ENCODE measurements at places on chromosomes 6 and 20.

DNA sequence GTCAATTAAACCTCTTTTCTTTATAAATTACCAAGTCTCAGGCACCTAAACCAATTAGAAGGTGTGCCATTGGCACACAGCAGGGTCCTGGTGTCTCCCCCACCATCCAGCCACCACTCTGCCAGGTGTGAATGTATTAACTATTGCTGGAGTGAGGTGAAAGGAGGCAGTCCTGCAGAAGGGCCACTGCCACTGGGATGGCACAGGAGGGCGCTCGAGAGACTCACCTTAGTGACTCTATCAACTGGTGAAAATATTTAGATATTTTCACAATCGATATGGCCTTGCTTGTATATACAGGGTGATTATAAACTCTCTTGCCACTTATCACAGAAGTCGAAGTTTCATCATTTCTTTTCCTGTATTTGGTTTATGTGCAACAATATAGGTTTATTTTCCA lies 145.6 kb upstream of the ESR1 start:
- DNase-seq, result no peak

DNA sequence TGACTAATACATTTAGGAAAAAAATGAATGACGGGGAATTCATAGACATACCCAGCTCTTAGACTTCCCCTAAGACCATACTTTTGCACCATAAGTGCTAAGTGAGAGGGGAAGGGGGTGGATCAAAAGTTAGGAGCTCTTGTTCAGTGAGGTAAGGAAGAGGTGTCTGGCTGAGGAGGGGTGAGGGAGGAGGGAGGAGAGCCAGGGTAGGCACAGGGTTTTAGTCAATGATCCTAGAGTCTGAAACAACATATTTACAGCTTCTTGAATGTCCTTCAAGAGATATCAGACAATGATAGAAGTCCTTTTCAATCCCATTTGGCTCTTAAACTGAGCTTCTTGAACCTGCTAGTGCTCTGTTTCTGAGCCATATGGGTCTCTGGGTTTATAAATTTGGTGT lies 135.4 kb downstream of the FNDC1 start:
- DNase-seq, result no peak

DNA sequence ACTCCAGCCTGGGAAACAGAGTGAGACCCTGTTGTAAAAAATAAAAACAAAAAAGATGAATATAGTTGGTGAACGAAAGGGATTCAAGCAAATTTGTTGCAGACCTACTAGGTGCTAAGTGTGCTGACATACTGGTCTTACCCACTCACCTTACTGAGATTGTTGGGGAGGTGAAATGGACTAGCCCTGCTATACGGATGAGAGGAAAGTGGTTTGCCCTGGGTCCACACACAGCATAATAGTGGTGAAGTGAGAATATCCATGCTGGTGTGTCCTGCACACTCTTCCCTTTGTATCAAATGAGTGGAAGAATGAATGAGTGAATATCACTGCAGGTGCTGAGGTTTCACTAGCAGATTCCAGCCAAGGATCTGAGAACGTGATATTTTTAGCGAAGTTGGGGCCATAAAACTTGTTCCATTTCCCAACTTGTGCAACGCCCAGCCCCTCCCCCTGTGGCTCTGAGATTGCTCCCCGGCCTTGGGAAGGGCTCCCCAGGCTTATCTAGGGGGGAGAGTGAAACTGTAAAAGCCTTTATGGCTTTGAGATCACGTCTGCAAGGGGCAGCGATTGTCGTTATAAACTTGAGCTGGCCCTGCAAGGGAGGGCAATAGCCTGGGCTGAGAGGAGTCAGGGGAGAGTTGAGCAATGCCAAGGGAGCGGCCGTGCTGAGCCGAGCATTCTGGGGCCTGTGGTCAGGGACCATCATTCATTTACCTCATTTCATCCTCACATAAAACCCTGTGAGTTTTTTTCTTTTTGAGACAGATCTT lies 33.2 kb upstream of the TTPAL start:
- DNase-seq, result no peak

GRCh38 chr6:136134268-136134667 lies 115.8 kb downstream of the MTFR2 start:
- no peak for DNase-seq

DNA sequence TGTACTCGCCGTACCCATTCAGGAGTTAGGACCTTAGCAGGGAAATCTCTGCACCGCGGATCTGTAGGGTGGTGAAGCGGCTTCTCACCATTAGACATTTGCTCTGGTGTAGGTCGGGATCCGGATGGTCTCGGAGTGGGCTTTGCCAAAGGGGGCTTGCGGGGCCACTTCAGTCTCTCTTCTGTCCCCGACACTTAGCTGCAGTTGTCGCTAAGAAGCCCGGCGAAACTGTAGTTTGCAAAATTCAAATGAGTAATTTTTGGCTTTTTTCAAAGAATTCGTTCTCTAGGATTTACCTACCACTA lies 433 bp downstream of the QRSL1 start:
- DNase-seq, result no peak

DNA sequence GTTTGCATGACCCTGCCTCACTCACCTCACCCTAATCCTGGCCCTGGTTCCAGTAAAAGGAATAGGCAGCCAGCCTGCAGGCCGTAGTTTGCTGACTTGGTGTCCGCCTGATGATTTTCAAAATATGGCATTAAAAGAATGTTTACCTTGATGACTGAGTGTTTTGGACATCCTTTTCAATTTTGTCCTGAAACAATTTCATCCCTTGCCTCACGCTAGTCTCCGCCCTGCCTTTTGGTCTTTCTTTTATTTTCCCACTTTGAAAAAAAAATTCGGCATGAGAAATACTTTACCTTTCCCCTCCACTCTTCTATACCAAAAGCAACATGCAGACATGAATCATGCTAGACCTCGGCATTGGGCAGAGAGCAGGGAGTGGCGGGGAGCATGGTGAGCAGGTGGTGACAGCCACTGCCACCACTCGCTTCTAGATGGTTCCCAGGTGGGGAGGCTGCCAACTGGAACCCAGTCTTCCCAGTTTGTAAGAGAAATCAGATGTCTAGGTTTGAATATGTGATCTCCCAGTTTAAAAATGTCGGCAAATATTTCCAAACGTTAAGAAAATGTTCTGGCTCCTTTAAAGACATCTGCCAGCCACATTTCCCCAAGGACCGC lies 9.4 kb downstream of the CD40 start:
- no peak for DNase-seq

GRCh38 chr6:29447670-29448069 lies 8.6 kb downstream of the OR10C1 start:
- no peak for DNase-seq

DNA sequence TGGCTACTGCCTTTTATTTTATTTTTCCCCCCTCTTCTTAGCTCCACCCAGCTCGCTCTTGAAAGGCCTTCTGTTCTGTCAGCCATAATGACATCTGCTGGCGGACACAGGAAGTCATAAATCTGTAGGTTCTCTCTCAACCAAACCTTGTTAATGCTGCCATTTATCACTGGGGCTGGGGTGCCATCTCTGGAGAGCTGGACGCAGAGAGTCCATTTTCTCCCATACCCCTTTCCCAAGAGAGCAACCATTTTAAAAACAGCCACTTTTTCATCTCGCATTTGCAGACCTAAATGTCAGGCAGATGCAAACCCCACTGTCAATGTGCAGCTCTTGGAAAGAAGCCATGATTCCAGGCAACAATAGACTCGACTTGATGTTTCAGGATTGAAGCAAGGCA lies 13.0 kb upstream of the TSHZ2 start:
- DNase-seq, result no peak

- no peak for DNase-seq
Measured at GRCh38 chr20:64090165-64090564, 6.0 kb upstream of the LKAAEAR1 start.

- no peak for DNase-seq
Measured at GRCh38 chr6:97067045-97067444, 142.5 kb downstream of the KLHL32 start.

GRCh38 chr6:4848382-4849068 lies 72.3 kb downstream of the CDYL start:
- DNase-seq, result no peak

- DNase-seq, result no peak
Measured at GRCh38 chr20:33863440-33864323, 52.5 kb downstream of the CHMP4B start.

- DNase-seq, result peak; percentile 15
Measured at GRCh38 chr6:33018904-33019303, 9.5 kb upstream of the HLA-DOA start.

- DNase-seq, result no peak
Measured at GRCh38 chr6:136235233-136235564, 14.9 kb downstream of the MTFR2 start.
